ENCODE measurements at places on chromosomes 2 and 18.

DNA sequence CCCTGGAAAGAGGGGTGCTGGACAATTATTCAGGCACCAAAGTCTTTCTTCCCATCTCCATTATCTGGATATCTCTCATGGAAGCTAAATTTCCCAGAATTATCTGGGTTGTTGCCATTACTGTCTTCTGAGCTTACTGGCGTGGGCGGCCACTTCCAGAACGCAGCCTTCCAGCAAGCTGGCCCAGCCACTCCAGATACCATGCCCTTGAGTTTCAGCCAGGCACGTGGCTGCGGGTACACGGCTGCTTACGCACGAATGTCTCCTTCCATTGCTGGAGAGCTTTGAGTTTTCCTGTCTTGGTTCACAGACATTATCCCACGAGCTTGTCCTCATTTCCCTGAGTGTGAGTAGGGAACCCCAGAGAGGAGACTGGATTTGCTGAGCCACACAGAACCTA is 32.7 kb downstream of the CELF4 start:
- DNase-seq, result no peak

DNA sequence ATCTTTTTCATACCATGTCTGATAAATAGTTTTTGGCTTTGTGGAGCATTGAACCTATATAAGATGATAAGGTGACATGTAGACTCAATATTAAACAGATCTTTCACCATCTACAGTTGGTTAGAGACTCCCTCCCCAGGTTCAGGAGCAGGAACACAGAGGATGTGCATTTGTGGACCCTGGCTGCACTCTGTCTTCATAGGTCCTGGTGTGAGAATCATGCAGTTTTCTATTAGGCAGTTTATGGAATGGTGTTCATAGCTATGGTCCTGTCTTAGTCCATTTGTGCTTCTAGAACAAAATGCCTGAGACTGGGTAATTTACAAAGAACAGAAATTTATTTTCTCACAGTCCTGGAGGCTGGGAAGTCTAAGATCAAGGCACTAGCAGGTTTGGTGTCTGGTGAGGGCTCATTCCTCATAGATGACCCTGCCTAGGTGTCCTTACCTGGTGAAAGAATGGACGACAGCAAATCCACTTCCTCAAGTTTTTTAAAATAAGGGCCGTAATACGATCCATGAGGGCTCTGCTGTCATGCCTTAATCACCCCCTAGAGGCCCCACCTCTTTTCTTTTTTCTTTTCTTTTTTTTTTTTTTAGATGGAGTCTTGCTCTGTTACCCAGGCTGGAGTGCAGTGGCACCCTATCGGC is 35.3 kb upstream of the FAM98A start:
- DNase-seq, result no peak

DNA sequence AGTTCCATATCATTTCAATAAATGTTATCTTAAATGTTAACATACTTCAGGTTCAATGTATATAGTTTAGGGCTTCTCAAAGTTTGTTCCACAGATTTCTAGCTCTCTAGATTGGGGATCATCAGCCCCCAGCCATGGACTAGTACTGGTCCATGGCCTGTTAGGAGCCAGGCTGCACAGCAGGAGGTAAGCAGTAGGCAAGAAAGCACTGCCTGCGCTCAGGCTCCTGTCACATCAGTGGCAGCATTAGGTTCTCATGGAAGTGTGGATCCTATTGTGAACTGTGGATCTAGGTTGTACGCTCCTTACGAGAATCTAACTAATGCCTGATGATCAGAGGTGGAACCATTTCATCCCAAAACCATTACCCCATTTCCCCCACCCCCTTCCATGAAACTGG is 531.1 kb downstream of the PARD3B start:
- no peak for DNase-seq

- peak; percentile 5 for DNase-seq
Observed at GRCh38 chr18:31042406-31043181, at the start of gene DSC3. TSS of gene DSC3 (minus strand) at chr18:31042742. CDS start at chr18:31042660, 82 bp downstream.

DNA sequence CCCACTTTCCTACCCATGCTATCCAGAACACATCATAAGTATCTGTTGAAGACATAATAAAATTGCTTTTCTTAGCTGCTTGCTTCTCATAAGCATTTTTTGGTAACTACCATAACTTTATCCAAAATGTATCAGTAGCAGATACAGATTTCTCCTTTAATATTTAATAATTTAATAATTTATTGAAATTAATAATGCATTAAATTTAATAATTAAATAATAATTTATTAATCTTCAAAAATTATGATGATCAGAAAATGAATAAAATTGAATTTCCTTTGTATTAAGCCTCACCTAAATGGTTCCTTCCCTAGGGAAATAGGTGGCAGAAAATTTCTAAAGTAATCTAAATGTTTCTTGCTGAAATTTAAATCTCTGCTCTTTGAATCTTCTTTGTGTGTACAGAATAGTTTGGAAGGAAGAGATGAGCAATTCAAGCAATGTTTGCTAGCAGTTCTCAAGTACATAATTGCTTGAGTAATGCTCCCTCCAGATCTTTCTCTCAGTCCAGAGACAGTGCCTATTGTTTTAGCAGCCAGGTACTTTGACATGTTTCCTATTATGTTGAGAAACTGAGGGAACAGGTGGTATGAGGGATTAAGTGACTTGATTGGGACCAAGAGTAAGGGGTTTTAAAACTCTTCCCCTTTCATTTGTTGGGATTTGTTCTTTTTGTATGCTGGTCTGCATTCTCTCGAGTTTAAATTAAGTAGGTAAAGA is 123.1 kb upstream of the CYP26B1 start:
- no peak for DNase-seq

GRCh38 chr2:40208463-40208862 is 243.4 kb downstream of the SLC8A1 start:
- DNase-seq, result no peak

GRCh38 chr2:134178138-134178877 is 75.6 kb upstream of the MGAT5 start:
- peak; percentile 12 for DNase-seq

DNA sequence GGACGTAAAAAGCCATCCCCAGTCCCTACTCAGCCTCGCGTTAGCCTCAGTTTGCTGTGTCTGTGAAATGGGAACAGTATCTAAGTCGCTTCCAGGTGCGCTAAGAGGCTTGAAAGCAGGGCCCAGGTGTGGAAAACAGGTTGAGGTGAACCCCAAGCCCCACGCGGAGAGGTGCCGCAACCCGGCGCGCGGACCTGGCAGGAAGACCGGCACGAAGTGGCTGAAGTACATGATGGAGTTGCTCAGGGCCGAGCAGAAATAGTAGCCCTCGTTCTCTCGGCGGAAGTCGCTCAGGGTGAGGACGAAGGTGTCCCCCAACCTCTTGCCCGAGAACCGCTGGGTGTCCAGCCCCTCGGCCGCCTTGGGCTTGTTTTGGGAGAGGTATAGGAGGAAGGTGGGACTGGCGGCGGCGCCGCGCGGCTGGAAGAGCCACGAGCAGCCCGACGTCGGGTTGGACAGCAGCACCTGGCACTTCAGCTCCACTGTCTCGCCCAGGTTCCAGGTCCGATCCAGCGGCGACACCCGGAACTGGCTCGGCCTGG is 508 bp downstream of the CD8A start:
- DNase-seq, result no peak

- no peak for DNase-seq
Observed at GRCh38 chr18:28159055-28159454, 17.9 kb downstream of the CDH2 start.

- DNase-seq, result no peak
Observed at GRCh38 chr18:33113416-33113815, 327.1 kb downstream of the CCDC178 start.
